ENCODE measurements at places on chromosomes 6 and 20. TPM values are rescaled to one million over a fixed set of nuclear protein-coding genes. Genes with fewer than 3 reads are reported as not detected.

The SCRT2 gene
- 0.39 TPM for total RNA-seq

The RUNX2 gene
- total RNA-seq: 4.3 TPM

DNA sequence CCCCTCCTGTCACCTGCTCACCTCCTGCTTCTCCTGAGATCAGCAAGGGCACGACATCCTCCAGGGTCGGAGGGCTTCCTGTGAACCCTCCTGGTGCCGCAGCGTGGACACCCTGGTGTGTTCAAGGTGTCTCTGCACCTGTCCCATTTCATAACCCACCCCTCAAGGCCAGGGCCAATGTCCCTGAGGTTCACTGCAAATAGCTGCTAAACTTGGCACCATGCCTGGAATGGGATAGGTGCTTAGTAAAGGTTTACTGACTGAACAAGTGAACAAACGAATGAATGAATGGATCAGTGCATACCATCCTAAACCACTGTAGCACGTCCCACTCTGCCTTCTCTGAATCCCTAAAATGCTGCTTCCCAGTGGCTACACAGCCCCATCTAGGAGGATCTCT lies 35.0 kb downstream of the SIRPA start:
- no peak for DNase-seq
- H3K27ac ChIP-seq: no peak overlapping the region
- no peak overlapping the region for H3K4me3 ChIP-seq
- H3K36me3 ChIP-seq: no peaks in the 10 kb centered on the region
- H3K27me3 ChIP-seq: no peaks in the 10 kb centered on the region
- H3K4me1 ChIP-seq: no peaks in the 10 kb centered on the region

DNA sequence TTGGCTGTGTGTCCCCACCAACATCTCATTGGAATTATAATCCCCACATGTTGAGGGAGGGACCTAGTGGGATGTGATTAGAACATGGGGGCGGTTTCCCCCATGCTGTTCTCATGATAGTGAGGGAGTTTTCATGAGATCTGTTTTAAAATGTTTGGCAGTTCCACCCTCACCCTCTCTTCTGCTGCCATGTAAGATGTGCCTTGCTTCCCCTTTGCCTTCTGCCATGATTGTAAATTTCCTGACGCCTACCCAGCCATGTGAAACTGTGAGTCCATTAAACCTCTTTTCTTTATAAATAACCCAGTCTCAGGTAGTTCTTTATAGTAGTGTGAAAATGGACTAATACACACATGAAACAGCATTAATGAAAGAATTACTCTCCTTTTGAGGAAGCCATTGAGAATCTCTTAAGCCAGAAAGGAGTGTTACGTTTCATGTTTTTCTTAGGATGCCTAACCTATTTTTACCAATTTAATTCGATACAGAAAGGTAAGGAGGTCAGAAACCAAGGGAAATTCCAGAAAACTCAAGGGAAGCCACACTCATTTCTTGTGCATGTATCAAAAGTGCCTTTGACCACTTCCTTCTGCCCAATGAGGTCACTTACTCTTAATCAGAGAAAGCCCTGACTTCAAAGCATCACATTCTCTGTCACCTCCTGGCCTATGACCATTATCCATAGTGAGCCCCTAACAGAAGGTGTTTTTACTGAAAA lies 24.7 kb upstream of the HINT3 start:
- no peak overlapping the region for H3K27ac ChIP-seq
- no peaks in the 10 kb centered on the region for H3K27me3 ChIP-seq
- no peaks in the 10 kb centered on the region for H3K36me3 ChIP-seq
- no peak for DNase-seq
- no peaks in the 10 kb centered on the region for H3K4me1 ChIP-seq

DNA sequence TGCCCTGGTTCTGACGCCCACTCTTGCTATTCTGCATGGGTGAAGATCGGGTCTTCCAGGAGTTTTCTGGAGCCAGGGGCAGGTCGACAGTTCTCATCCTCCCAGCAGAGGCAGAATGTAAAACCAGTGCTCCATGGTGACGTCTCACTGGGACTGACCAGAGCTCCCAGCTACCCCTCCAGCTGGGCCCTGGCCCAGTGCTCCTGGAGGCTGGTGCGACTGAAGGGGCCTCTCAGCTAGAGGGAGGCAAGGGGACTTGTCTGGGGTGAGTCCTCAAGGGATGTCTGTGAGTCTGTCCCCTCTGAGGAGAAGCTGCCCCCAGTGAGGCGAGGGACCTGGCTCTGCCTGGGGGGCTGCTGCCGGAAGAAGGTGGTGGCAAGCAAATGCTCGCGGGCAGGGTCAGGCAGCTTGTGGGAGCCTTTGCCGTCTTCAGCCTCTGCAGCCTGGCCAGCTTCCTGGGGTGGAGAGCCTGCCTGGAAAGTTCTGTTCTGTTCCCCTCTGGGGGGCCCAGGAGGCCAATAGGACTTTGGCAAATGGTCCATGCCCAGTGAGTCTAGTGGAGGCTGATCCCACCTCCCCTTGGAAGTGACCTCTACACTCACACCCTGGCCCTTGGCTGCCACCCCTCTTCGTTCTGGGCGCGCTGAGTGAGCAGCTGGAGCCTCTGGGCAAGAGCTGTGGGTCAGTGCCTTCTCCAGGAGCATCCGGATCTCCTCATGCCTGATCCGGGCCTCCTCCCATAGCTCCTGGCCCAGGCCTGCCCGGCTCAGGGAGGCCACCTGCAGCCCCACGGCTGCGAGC lies 47.5 kb downstream of the KIAA1755 start:
- no peaks in the 10 kb centered on the region for H3K36me3 ChIP-seq
- H3K4me1 ChIP-seq: peaks cover 7% of the 10 kb centered on the region
- H3K27me3 ChIP-seq: no peaks in the 10 kb centered on the region
- DNase-seq: peak; percentile 44

GRCh38 chr6:142913511-142914047 lies 31.4 kb downstream of the HIVEP2 start:
- H3K4me1 ChIP-seq: no peaks in the 10 kb centered on the region
- peak; percentile 18 for DNase-seq
- H3K27me3 ChIP-seq: no peaks in the 10 kb centered on the region
- no peak overlapping the region for H3K27ac ChIP-seq
- H3K4me3 ChIP-seq: no peak overlapping the region

- no peak overlapping the region for H3K4me3 ChIP-seq
- H3K27me3 ChIP-seq: no peaks in the 10 kb centered on the region
- H3K27ac ChIP-seq: no peak overlapping the region
- H3K36me3 ChIP-seq: no peaks in the 10 kb centered on the region
- DNase-seq: no peak
These were observed 40.3 kb upstream of the OGFRL1 start for GRCh38 chr6:71248306-71248765.

- H3K36me3 ChIP-seq: no peaks in the 10 kb centered on the region
- H3K27me3 ChIP-seq: no peaks in the 10 kb centered on the region
- peak overlapping the region; percentile 27 for H3K27ac ChIP-seq
- H3K4me3 ChIP-seq: peak overlapping the region; percentile 51
These were observed 150.5 kb upstream of the PRSS16 start for GRCh38 chr6:27096834-27097511.

DNA sequence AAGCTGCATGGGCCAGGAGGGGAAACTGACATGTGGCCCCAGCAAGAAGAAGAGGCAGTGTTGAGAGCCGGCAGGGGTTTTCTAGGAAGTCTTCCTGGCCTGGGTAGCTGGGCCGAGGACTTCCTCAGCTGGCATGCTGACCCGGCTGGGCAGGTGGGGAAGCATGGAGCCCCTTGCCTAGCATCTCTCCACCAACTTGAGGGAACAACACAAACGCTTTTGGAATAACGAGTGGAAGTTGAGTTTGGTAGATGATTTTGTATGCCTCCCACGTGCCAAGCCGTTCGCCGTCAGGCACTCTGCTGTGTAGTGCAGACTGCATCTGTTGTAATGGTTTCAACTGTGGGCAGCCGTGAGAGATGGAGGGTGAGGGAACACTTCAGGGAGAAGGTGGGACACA lies 7.3 kb downstream of the TMEM181 start:
- no peak for DNase-seq
- H3K27ac ChIP-seq: no peak overlapping the region
- peaks cover 30% of the 10 kb centered on the region for H3K4me1 ChIP-seq
- no peaks in the 10 kb centered on the region for H3K27me3 ChIP-seq
- no peaks in the 10 kb centered on the region for H3K36me3 ChIP-seq
- H3K4me3 ChIP-seq: no peak overlapping the region

DNA sequence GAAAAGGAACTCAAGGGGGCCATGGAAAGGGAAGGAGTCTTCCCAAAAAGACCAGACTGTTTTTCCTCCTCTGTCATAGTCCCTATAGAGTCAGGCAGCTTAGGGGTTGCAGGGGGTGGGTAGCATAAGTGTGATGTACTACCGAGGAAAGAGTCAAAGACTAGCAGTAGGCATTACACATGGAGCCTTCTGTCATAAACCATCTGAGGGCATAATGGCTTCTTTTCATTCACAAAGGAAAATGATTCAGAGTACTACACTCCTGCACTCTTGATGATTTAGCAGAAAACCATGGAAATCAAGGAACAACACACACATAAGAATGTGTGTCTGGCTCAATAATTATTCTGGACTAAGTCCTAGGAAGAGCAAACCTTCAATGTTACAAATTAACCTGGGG lies 14.9 kb downstream of the PLN start:
- no peaks in the 10 kb centered on the region for H3K27me3 ChIP-seq
- H3K4me1 ChIP-seq: peaks cover 3% of the 10 kb centered on the region
- DNase-seq: no peak
- H3K27ac ChIP-seq: no peak overlapping the region

DNA sequence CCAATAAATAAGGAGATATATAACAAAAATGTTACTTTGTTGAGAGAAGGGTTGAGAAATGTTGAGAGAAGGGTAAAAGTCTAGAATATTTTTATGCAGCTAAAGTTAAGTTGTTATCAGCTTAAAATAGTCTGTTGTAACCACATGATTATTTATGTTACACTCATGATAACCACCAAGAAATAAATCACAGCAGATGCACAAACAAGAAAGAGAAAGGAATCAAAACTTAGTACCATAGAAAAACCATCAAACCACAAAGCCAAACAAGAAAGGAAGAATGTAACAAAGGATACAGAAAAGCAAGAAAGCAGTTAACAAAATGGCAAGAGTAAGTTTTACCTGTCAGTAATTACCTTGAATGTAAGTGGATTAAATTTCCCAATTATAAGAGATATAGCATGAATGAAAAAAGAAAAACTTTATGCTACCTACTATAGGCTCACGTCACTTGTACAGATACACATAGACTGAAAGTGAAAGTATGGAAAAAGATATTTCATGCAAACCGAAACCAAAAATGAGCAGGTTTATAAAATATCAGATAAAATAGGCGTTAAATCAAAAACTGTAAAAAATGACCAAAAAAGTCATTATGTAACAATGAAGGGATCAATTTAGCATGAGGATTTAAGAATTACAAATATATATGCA lies 93.6 kb downstream of the STXBP5 start:
- H3K4me3 ChIP-seq: no peak overlapping the region
- no peaks in the 10 kb centered on the region for H3K4me1 ChIP-seq
- H3K27me3 ChIP-seq: no peaks in the 10 kb centered on the region
- no peak for DNase-seq
- H3K36me3 ChIP-seq: no peaks in the 10 kb centered on the region
- H3K27ac ChIP-seq: no peak overlapping the region

- no peak overlapping the region for H3K27ac ChIP-seq
- no peak for DNase-seq
- no peaks in the 10 kb centered on the region for H3K4me1 ChIP-seq
These were observed 161.7 kb downstream of the UNC5CL start for GRCh38 chr6:40877362-40877761.

- no peak for DNase-seq
- no peaks in the 10 kb centered on the region for H3K4me1 ChIP-seq
- H3K4me3 ChIP-seq: no peak overlapping the region
- H3K36me3 ChIP-seq: no peaks in the 10 kb centered on the region
- no peak overlapping the region for H3K27ac ChIP-seq
These were observed 69.6 kb downstream of the IGF2R start for GRCh38 chr6:160038479-160038878.

GRCh38 chr6:154353626-154354025 lies 3.0 kb downstream of the IPCEF1 start:
- H3K27ac ChIP-seq: no peak overlapping the region
- H3K27me3 ChIP-seq: no peaks in the 10 kb centered on the region
- no peaks in the 10 kb centered on the region for H3K36me3 ChIP-seq
- H3K4me3 ChIP-seq: no peak overlapping the region
- no peaks in the 10 kb centered on the region for H3K4me1 ChIP-seq

- no peak overlapping the region for H3K27ac ChIP-seq
- no peaks in the 10 kb centered on the region for H3K36me3 ChIP-seq
- no peaks in the 10 kb centered on the region for H3K27me3 ChIP-seq
- H3K4me3 ChIP-seq: no peak overlapping the region
- no peak for DNase-seq
These were observed 72.6 kb downstream of the CD109 start for GRCh38 chr6:73768558-73768957.

DNA sequence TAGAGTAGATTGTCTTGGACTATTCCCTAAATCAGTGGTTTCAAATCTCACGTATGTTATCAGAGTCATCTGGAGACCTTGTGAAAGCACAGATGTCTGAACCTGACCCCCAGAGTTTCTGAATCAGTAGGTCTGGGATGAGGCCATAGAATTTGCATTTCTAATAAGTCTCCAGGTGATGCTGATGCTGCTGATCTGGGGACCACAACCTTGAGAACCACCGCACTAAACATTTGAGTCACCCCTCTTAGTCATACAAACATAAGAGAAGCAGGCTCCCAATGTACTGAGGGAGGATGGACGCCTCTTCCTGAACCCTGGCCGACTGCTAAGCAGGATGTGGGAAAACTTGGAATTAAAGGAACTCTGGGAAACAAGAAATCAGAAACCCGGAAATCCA lies 187.8 kb upstream of the PRDM1 start:
- H3K4me1 ChIP-seq: peaks cover 11% of the 10 kb centered on the region
- no peaks in the 10 kb centered on the region for H3K27me3 ChIP-seq
- no peak overlapping the region for H3K27ac ChIP-seq
- no peak overlapping the region for H3K4me3 ChIP-seq
- DNase-seq: no peak

DNA sequence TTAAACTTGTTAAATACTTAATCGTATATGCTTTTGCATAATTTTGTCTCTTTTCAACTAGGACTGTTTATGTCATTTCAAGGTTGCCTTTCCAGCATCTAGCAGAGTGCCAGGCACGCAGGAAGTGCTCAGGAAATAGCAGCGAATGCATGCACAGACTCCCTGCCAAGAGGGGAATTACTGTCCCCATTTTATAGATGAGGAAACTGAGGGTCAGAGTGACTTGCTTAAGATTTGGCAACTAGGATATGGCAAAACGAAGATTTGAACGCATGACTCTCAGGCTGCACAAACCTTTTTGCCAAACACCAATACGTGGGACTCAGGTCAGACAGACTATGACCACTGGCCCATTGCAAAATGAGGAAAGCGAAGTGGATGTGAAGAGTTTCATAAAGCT lies 22.5 kb downstream of the EYA2 start:
- peaks cover 4% of the 10 kb centered on the region for H3K4me1 ChIP-seq
- DNase-seq: no peak
- H3K4me3 ChIP-seq: no peak overlapping the region
- no peaks in the 10 kb centered on the region for H3K36me3 ChIP-seq
- H3K27me3 ChIP-seq: no peaks in the 10 kb centered on the region

GRCh38 chr6:2744209-2744771 lies 6.4 kb downstream of the MYLK4 start:
- H3K27me3 ChIP-seq: no peaks in the 10 kb centered on the region
- peaks cover 12% of the 10 kb centered on the region for H3K4me1 ChIP-seq
- H3K36me3 ChIP-seq: no peaks in the 10 kb centered on the region
